WERI-Rb-1 (cell line): ENCODE measurements at places on chromosomes 3 and 15.

DNA sequence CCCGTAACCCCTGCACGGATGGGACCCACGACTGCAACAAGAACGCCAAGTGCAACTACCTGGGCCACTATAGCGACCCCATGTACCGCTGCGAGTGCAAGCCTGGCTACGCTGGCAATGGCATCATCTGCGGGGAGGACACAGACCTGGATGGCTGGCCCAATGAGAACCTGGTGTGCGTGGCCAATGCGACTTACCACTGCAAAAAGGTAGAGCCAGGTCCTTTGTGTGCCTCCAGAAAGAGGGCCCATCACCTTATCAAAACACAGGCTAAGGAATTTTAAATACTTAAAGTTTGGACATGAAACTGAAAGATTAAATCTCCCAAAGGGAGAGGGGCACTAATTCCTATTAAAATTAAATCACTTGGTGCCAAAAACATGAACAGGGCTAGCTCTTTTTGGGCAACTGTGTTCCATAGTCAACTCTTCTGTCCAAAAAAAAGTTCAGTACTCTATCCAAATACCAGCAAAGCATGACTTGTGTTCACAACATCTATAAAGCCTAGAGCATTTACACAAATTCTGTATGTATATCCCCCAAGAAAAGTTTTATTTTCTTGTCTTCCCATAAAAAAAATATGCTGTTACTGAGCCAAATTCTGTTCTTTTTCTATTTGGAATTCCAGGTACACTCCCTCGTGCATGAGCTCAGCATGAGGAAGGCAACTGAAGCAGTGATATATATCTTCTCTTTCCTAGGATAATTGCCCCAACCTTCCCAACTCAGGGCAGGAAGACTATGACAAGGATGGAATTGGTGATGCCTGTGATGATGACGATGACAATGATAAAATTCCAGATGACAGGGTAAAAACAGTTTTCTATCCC lies 9.2 kb downstream of the THBS1 start:
- DNase-seq: no peak

- no peak for DNase-seq
Observed at GRCh38 chr15:56353119-56353518, 12.1 kb upstream of the TEX9 start.

- DNase-seq: no peak
Observed at GRCh38 chr15:27846722-27847395, 252.3 kb downstream of the OCA2 start.

GRCh38 chr3:42703695-42704025 lies 1.1 kb upstream of the HHATL start:
- DNase-seq: no peak

GRCh38 chr15:100131321-100132224 lies 210.2 kb downstream of the ADAMTS17 start:
- DNase-seq: no peak

- peak; percentile 37 for DNase-seq
Observed at GRCh38 chr3:26484140-26484539, 138.4 kb upstream of the LRRC3B start.

GRCh38 chr15:56537881-56538280 lies 72.9 kb upstream of the MNS1 start:
- DNase-seq: no peak

GRCh38 chr15:50993598-50993997 lies 85.1 kb downstream of the AP4E1 start:
- DNase-seq: no peak

- DNase-seq: no peak
Observed at GRCh38 chr15:90870354-90871138, 2.2 kb downstream of the FURIN start.
